ENCODE measurements at places on chromosomes 6 and 20.

DNA sequence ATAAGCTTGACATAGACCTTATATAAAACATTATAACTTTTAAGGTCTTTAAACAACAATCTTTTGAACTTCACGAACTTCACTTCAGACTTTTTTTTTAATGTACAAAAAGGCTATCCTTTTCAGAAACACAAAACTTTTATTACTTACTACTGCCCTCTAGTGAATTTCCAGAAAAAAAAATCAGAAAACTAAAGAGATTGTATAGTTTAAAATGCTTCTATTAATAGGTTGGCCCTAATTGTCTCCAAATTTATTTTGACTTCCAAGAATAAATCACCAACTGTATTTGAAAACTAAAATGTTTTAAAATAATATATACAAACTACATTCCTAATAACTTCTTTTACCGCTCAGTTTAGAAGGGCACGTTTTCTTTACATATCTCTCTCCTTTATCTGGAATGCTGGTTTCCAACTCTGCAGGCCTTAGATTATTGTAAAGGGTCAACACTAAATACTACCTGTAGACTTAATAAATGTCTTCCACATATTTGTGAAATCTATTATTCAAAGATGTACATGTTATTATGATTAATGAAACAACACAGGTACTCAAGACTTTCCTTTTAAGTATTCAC, 66.8 kb downstream of the LMBRD1 start:
- DNase-seq = peak; percentile 49

DNA sequence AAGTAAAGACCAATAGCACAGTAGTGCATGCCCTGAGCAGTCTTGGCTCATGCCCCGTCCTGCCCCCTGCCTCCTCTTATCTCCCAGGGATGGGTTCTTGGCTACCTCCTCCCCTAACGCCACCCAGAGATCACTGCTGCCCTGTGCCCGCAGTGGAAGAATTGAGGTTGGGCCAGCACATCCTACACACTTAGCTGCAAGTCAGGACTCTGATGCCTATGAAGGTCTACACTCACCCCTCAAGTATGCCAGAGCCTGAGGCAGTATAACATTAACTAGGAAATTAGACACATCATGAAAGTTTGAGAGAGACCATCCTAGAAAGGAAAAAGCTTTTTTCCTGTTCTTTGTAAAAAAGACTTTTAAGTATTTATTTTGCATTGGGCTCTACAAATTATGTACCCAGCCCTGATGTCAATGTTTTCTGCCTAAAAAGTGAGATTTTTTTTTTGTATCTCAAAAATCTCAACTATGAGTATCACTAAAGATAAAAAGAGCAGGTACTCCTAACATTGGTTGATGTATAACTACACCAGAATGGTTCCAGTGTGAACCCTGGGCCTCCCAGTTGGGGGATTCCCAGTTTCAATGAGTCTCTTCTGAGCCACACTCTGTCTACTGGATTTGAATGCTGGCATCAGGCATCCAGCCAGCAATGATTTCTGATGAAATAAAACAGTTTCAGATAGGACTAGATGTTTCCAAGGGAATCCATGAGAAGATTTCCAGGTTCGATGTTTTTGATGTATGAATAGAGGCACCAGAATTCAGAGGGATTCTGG, 115.4 kb downstream of the ISM1 start:
- no peak for DNase-seq

GRCh38 chr20:59022754-59023153, 3.5 kb downstream of the TUBB1 start:
- no peak for DNase-seq

DNA sequence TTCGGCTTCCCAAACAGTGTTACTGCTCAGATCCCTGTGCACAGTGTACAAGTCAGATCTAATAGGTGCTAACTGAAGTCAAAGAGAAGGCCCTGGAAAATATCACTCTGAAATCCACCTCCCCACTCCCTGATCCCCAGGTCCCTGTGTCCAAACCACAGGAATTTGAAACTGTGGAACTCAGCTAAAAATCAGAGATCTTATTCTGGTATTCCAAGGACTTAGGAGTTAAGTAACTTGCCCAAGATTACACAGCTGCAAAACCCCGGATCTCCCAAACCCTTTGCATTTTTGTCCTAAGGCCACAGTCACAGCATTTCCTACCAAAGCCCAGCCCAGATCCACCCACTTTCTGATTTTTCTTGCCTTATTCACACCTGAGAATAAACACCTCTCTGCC, 32.3 kb upstream of the SLC23A2 start:
- no peak for DNase-seq

- DNase-seq = no peak
Measured at GRCh38 chr6:120302041-120302440, 952.5 kb upstream of the MAN1A1 start.

GRCh38 chr6:100096936-100097335, 102.9 kb upstream of the MCHR2 start:
- DNase-seq = no peak

DNA sequence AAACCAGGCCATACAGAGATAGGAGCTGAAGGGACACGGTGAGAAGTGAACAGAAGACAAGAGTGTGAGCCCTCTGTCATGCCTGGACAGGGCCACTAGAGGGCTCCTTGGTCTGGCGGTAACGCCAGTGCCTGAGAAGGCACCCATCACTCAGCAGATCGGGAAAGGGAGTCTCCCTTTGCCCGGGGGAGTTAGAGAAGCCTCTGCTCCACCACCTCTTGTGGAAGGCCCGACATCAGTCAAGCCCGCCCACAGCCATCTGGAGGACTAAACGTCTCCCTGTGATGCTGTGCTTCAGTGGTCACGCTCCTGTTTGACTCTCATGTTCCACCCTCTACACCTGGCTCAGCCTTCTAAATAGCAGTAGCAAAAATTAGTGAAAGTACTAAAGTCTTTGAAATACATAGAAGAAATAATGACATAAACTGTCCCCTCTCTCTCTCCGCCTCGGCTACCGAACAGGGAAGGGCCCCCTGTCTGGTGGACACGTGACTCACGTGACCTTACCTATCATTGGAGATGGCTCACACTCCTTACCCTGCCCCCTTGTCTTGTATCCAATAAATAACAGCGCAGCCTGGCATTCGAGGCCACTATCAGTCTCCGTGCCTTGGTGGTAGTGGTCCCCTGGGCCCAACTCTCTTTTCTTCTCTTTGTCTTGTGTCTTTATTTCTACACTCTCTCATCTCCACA, 66.7 kb downstream of the RPP21 start:
- DNase-seq = peak; percentile 78

- DNase-seq = peak; percentile 26
Measured at GRCh38 chr6:139981768-139982181, 607.3 kb upstream of the CITED2 start.

- no peak for DNase-seq
Measured at GRCh38 chr6:18674346-18674745, 287.2 kb downstream of the RNF144B start.

DNA sequence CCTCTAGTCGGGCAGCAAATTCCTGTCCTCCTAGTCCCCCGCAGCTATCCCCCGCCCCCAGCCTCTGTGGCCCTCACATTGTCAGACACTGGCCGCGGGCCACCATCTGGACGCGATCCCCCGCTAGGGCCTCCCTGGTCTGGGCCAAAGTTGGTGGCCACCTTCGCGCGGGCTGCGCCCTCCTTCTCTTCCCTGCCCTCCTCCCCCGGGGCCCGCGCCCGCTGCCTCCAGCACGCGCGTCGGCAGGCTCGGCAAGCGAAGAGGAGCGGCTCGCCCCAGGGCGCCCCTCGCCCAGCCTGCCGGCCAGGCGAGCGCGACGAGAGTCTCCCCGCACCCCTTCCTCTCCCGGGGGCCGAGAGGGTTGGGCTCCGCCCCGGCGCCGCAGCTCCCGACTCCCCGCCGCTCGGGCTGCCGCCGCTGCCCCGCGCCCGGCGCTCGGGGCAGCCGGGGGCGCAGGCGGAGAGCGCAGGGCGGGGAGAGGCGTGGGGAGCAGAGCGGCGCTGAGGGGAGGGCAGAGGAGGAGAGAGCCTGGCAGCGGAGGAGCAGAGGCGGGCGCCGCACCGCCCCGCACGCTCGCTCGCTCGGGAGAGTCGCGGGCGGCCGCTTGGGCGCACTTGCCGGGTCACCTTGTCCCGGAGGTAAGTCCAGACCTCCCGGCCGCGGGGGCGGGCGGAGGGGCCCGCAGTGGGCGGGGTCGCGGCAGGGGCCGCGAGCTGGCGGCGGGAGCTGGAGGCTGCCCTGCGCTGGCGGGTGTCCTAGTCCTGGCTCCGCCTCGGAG, at the start of gene SYNDIG1:
Gene SYNDIG1 (plus strand): TSS at position 514 of the 778 bp plus-strand sequence. CDS start 73,469 bp downstream, outside the sequence.
- DNase-seq = no peak

DNA sequence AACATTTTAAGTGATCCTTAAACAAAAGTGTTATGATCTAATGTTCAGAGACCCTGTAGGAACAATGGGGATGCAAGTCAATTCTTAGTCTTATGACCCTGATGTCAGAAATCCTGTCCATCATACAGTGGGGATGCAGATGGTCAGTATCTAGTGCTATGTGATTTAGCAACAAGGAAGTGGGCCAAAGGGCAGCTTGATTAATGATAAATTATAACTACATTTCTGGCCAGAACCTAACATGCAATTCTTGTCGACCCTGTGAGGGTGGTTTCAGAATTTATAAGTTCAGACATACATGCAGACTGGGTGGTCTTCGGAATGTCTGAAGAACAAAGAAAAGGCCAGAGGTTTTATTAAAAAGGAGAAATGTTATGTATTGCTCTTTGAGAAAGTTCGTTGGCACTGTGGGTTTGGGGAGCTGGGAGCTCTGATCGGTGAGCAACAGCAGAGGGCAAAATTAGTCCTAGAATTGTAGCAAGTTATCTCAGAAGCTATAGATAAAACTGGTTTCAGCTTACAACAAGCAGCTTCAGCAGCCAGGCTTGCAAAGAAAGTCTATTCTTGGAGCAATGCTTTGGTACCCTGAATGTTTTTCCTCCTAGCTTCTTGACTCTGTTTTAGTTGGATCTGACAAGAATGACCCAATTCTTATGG, 50.8 kb downstream of the RPF2 start:
- peak; percentile 59 for DNase-seq

- peak; percentile 25 for DNase-seq
Measured at GRCh38 chr20:19915111-19915798, 101.9 kb upstream of the NAA20 start.

GRCh38 chr20:4324611-4325243, 309.4 kb upstream of the RNF24 start:
- no peak for DNase-seq

- DNase-seq = no peak
Measured at GRCh38 chr20:15889061-15889460, 684.2 kb downstream of the KIF16B start.

DNA sequence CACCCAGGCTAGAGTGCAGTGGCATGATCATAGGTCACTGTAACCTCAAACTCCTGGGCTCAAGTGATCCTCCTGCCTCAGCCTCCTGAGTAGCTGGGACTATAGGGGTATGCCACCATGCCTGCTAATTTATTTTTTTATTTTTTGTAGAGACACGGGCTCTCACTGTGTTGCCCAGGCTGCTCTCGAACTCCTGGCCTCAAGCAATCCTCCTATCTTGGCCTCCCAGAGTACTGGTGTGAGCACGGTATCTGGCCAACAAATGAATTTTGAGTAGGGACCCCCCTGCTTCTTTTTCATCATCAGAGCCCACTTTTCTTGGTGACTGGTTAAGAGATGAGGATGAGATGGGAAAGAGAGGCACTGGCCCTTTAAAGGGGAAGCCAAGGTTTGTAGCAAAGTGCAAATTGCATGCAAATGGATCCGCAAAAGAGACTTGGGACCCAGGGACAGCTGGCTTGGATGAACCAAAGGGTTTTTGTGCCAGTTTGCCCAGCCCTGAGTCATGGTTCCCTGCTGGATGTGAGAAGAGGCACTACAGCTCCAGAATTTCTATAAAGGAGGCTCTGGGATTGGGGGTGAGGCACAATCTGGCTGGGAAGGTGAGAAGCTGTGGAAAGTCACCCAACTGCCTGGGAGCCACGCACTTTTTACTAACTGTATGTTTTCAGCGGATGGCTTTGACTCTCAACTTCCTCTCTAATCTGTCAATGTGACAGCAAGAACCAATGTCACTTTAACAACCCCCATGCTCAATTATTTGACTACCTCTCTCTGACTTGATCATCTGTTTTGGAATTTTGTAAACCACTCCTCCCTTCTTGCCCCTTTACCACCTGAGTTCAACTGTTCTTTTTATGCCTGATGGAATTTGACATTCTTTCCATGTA, 58.7 kb upstream of the RNF24 start:
- peak; percentile 54 for DNase-seq

GRCh38 chr20:15700147-15700765, 873.0 kb downstream of the KIF16B start:
- DNase-seq = no peak

- no peak for DNase-seq
Measured at GRCh38 chr20:48924756-48925109, 3.2 kb downstream of the ARFGEF2 start.

- no peak for DNase-seq
Measured at GRCh38 chr6:101116337-101116736, 235.2 kb upstream of the ASCC3 start.

DNA sequence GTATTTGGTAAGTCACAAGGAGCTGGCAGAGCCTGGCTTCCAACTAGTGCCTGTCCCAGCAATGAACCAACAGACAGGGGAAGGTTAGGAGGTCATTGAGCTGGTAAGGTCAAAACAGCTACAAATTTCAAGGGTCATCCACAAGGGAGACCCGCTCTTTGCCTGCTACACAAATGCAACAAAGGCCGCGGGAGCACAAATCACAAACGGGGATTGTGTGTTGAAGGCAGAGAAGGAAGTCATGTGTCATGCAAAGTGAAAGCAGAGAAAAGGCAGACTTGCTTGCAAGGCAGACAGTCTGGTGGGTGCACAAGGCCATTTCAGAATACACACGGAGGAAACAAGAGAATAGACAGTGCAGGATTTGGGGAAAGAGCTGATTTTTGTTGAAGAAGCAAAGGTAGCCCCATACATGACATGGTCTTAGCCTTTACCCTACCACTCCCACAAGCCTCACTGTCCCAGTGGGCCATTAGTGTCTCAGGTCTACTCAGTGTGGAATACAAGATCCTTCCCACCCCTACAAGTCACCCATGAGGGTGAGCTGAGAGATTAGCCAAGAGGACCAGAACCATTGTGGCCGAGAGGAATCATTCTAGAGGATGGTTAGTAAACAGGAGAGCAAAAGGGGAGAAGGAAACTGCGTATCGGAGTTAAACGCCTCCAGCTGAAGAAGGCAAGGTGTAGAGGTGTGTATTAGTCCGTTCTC, 18.1 kb upstream of the SAMHD1 start:
- DNase-seq = no peak

- no peak for DNase-seq
Measured at GRCh38 chr20:36812594-36813463, 39.3 kb upstream of the DSN1 start.

DNA sequence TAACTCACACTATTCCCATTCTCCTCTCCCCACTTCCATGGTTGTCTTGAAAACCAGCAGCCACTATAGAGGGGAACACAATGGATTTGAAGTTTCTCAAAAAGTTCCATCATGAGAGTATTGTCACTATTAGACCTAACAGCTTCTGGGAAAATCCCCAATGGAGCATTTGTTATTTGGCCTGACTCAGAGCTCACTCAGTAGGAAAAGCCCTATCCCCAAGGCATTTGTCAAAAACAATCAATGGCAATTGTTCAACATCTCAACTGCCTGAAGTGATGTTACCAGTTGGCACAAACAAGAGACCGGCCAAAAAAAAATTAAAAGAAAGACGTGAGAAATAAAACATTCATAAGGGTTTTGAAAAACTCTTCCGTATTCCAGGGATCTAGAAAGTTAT, 98.8 kb downstream of the MYLK4 start:
- DNase-seq = no peak
